ENCODE measurements at places on chromosomes 2 and 18. TPM values are rescaled to one million over a fixed set of nuclear protein-coding genes. Genes with fewer than 3 reads are reported as not detected.

DNA sequence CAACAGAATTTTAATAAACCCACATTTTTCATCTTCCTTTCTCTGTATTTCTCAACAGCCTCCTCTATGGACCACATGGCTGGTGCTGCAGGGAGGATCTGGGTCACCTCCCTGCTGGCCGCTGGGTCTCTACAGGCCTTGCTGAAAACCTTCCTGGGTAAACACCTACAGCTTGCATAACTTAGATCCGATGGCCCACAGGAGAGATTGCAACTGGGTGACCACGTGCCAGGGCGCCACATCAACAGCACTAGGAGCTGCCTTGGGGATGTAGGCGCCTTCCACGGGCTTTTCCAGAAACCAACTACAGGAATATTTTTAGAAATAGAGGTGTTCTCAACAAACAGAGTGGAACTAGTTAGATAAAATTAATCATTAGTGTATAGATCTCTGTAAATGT, 19.4 kb downstream of the TMEM18 start:
- DNase-seq: no peak

- no peak for DNase-seq
Measured at GRCh38 chr2:30332791-30333453, 101.6 kb downstream of the LBH start.

DNA sequence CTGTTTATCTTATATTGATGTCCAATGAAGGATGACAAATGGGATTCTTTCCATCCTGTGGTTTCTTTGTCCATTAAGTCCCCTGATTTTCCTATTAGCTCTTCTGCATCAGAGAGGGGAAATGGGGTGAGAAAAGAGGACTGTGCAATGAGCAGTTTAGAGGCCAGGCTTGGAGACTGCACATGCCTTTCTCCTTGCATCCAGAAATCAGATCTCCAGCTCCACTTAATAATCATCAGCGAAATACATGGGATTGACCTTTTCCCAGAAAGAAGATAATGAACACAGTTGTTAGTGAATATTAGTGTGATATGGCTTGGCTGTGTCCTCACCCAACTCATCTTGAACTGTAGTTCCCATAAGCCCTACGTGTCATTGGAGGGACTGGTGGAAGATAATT, 697.4 kb downstream of the CBLN2 start:
- DNase-seq: no peak

DNA sequence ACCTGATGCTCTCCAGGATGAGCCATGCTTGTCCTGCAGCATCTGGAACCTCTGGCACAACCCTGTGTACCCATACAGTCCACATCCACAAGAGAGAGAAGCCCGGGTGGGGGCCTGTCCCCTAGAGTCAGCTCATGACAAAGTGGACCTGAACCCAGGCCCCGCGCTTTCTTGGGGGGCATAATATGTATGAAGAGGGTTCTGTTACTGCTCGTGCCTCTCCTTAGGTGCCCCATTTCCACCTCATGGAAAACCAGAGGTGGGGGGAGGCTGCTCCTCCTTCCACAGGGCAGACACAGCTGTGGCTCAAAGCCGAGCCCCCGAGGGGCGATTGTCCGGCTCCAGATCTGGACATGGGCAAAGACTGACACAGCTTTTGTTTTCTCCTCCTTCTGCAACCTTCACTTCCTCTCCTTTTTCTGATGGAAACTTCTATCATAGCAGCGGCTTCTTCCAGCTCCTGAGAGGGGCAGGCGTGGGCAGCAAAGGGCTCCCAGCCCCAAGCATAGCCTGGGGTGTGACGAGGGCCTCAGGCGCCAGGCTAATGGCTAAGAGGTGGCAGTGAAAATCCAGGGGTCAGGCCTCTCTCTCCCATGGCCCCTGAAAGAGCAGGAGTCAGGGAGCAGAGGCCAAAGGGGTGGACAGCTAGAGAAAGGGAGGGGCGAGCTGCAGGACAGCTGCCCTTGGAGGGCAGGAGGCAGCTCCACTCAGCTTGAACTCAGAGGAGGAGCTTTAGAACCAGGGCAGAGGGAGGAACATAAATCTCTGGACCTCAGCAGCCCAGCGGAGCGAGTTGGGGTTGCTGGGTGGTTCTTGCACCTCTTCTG, 155.5 kb downstream of the ZFP36L2 start:
- no peak for DNase-seq

DNA sequence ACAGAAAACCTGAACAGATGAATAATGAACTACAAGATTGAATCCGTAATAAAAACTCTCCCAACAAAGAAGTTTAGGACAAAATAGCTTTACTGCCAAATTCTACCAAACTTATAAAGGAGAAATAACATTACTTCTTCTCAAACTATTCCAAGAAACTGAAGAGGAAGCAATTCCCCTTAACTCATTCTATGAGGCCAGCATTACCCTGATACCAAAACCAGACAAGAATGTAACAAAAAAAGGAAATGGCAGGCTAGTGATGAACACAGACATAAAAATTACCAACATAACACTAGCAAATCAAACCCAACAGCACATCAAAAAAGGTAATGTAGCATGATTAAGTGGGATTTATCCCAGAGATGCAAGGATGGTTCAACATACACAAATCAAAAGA, 213.7 kb upstream of the FOSL2 start:
- DNase-seq: no peak

DNA sequence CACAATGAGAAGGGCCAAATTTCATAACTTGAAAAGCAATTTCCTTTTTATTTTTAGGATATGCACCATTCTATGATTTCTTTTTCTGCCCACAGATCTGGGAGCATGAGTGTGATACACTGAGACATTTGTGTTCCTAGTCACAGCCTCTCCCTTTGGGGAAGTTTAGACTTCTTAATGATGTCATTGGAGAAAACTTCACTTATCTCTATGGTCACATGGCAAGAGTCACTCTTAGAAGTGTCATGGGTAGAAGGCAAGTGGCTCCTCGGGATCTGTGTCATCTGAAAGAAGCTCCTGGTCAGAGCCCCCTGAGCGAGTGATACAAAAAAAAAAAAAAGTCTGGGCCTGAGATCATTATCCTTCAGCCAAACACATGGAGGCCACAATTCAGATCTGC, 62.5 kb upstream of the LGALSL start:
- no peak for DNase-seq

DNA sequence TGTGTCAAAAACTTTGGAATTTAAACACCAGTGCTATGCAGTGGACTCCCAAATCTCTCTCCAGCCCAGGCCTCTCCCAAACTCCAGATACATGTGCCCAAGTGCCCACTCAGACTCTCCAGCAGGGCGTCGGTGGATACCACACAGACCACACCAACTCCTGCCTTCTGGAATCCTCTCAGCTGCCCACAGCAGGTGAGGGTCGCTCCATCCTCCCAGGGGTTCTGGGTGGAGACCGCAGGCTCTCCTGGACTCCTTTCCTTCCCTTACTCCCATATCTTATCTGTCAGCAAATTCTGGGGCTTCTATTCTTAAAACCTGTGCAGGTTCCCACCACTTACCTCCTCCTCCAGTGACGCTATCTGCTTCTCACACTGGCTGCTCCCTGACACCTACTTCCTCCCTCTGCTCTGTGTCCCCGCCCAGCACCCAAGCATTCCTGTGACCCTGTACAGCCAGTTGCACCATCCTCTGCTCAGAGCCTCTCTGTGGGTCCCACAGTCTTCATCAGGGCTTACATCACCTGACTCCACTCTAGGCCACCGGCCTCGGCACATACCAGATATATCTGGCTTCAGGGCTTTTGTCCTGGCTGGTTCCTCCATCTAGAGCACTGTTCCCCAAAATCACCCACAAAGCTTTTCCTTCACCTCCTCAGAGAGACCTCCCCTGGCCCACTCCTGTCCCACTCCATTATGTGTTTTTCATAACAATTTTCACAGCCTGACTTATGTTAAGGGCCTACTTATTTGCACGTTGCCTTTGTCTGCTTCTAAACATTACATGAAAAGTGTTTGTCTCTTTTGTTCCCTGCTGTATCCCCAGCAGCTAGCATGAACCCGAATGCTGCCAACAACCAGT, 2.6 kb upstream of the IMP4 start:
- no peak for DNase-seq

DNA sequence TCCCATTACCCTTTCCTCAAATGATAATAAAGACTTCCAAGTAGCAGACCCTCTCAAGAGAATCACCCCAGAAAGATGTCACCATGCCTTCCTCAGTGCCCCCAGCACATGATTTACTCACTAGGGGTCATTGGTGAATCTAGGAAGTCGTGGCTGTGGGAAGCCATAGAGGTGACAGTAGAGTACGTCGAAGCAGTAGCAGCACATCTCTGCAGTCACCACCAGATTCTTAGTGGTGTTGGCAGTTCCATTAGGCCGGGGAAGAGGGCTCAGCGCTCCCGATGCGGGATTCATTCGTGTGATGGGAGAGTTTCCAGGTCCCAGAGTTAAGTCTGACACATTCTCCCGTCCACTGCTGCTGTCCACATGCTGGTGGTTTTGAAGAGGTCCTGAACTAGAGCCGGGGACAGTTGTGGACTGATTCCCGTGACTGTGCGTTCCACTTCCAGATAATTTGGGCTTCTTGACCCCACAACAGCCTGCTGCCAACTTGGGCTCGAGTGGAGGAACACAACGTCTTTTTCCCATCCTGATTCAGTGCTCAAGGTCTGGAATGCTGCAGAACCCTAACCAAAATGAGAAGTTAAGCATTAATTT, 12.0 kb downstream of the AMMECR1L start:
- no peak for DNase-seq

DNA sequence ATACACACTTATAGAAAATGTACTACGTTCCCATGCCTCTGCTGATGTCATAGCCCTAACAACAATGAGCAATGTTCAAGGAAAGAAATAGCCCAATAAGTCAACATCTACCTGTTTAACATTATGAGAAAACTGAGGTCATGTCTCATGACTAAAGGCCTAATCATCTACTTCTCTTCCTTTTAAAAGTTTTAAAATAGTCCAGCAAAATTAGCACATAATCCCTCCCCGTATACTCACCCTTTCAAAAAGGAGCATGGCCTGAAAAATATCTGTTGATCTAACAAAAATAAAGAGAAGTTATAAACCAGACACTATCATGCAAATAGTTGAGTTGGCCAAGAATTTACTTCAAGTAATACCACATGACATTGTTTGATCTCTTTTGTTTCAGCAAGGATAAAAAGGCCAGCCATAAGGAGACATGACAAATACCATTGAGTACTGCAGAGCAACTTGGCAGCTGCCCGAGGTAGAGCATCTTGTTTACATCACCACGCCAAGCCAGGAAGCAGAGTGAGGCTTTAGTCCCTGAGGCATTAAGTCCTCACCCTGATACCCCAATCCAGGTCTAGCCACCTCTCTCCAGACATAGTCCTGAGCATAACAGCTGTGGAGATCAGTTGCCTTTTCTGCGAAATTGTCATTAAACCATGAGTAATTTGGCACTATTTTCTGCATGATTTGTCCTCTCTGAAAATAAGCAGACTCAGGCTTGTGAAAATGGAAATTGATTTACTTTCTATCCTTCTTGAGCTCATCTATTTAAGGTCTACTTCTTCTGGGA, 137.4 kb upstream of the ETAA1 start:
- no peak for DNase-seq

DNA sequence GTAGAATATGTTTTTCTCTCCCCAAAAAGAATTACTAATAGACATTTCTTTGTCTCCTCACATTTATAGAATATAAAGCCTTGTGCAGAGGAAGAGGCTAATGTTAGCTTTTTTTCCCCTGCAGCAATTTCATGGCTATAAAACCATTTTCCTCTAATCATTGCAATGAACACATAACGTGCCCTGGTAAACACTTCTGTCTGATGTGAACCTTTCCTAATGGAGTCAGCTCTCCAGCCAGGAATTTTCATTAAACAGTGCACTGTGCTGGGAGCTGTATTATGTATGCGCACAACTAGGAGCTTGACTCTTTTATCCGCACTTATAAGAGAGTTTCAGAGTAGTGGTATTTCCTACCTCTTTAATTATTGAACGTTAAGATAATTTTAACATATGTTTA, 63.9 kb upstream of the SPATS2L start:
- DNase-seq: no peak

DNA sequence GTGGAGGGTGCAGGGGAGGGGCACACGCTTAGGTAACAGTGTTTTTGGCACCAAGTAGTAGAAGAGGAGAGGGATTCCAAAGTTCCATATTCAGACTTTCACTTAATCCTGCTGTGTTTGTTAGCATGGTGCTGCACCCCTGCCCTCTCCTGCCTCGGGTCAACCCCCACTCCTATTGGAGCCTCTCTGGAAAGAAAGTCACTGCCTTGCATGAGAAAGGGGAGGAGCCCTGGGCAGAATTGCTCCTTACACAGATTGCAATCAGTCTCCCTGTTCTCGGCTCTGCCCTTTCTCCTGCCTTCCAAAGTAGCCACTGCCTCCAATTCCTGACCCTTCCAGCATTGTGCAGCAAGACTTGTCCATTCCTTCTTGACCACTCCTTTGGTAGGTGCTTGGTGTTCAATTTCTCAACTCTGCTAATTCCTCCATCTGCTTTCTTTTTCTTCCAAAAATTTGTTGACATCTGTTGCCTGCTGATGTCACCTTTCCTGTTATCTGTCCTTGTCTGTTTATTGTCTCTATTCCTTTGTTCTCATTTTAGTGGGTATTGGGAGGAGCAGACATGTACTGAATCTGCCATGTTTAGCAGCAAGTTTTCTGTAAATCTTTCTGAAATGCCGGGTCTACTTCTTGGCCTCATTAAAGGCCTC, 225.4 kb downstream of the LOXHD1 start:
- no peak for DNase-seq

DNA sequence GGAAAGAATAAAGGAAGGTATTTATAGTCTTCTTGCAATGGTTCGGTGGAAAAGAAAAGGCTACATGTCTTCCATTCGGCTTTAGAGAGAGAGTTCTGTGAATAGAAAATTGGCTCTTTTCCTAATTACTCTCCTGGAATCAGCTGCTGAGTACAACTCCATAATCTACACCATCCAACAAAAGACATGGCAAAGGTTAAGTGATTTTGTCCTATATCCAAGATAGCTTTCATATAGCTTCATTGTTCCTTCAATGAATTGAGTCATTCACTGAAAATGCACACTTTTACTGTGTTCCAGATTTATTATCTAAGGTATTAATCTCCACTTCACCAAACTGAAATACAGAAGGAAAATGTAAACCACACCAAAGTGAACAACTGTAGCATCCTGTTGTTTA, 514.5 kb downstream of the LRRTM4 start:
- DNase-seq: no peak

GRCh38 chr18:74631623-74632350, 34.1 kb downstream of the ZNF407 start:
- DNase-seq: no peak

GRCh38 chr2:1621501-1621900, 122.8 kb downstream of the PXDN start:
- no peak for DNase-seq

GRCh38 chr2:241617431-241618154, 19.4 kb downstream of the THAP4 start:
- DNase-seq: no peak

- DNase-seq: no peak
Measured at GRCh38 chr2:161223139-161223732, 63.0 kb downstream of the TANK start.

GRCh38 chr2:3126911-3127621, 250.6 kb downstream of the EIPR1 start:
- peak; percentile 30 for DNase-seq

BOLL gene
- not detected for total RNA-seq

SNX17 gene
- 184 TPM for total RNA-seq

UGT1A3 gene
- not detected for total RNA-seq

GCA gene
- 18.6 TPM for total RNA-seq

OTOF gene
- total RNA-seq: 0.26 TPM

C2orf68 gene
- total RNA-seq: 20.6 TPM

MPP4 gene
- 9.0 TPM for total RNA-seq

GPR35 gene
- 0.13 TPM for total RNA-seq

SLC11A1 gene
- not detected for total RNA-seq

Data from pulmonary artery endothelial cell (primary cell).